ENCODE measurements at places on chromosomes 2 and 18.
A peak's percentile ranks its signal among the peaks of the same experiment; 100 is the strongest.

DNA sequence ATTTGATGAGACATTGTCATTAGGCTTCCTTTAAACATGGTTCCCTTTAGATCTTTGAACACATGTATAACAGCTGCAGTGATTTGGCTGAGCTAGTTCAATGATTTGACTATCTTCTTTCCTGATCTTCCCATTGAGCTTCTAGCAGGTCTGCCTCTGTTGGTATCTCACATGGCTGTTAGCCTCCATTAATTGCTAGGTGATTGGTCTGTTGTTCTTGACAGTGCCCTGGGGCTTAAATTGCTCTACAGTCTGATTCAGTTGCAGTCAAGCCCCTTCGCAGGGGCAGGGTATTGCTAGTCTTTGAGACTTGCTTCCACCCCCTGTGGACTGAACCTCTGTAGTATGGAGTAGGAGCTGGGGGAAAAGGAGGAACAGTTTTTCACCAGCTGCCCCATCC, 24.1 kb downstream of the SKA1 start:
- no peaks in the 10 kb centered on the region for H3K36me3 ChIP-seq
- H3K4me1 ChIP-seq: no peaks in the 10 kb centered on the region
- no peak for DNase-seq
- H3K4me3 ChIP-seq: no peak overlapping the region

DNA sequence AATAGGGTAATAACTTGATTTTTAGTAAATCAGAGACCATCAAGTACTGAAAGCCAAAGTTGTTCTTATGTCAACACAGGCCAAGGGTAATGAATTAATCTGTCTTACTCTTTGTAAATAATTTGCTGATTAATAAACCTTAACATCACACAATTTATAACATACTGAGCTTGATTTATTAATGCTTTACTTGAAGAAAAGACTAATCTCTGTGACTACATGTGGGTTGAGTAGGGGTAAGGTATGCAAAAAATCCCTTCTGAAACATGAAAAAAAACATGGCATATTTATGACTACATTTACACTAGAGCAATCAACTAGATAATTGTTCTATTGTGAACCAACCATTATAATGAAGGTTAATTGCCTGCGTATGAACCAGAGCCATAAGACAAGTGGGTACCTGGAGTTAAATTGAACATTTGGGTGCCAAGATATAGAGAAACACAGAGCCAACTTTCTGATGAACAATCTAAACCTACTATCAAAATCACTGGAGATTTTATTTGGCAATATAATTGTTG, 67.7 kb upstream of the GRB14 start:
- no peak for DNase-seq
- H3K4me3 ChIP-seq: no peak overlapping the region
- no peaks in the 10 kb centered on the region for H3K36me3 ChIP-seq

DNA sequence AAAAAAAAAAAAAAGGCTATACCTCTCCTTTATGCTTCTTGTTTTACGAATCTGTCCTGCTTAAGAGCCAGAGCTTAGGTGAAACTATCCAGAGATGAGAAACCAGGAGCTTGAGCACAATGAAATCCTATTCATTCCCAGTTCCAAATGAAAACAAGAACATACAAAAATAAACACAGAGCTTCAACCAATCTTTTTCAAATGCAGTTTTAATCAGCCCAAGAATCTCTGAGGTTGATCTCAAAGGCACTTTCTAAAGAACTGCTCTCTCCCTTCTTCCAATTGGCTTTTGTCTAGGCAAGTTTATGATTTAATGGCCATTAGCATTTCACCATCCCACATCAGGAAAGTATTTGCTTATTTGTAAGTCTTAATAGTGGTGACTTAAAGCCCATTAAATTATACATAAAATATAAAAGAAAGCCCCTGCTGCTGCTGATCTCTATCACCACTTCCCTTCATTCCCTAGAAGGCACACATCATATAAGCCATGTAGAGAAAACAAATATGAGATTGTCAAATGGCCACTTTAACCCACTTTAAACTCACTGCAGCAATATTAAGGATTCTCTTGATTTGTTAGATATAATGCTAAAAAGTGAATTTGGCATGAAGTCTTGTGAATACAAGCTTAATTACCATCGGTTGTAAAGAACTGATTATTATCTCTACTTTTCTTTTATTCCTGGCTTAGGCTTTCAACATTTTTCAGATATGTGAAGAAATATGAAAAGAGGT, 29.3 kb upstream of the SCN9A start:
- H3K27ac ChIP-seq: no peak overlapping the region
- H3K27me3 ChIP-seq: no peaks in the 10 kb centered on the region
- no peaks in the 10 kb centered on the region for H3K4me1 ChIP-seq

- no peaks in the 10 kb centered on the region for H3K27me3 ChIP-seq
- no peak overlapping the region for H3K4me3 ChIP-seq
- no peaks in the 10 kb centered on the region for H3K4me1 ChIP-seq
- no peaks in the 10 kb centered on the region for H3K36me3 ChIP-seq
- H3K27ac ChIP-seq: no peak overlapping the region
Measured at GRCh38 chr2:142347751-142348150, 216.9 kb upstream of the LRP1B start.

GRCh38 chr2:46257476-46257875, 39.7 kb upstream of the EPAS1 start:
- no peak for DNase-seq
- peaks cover 10% of the 10 kb centered on the region for H3K4me1 ChIP-seq
- H3K36me3 ChIP-seq: no peaks in the 10 kb centered on the region
- H3K4me3 ChIP-seq: no peak overlapping the region
- H3K27ac ChIP-seq: no peak overlapping the region
- H3K27me3 ChIP-seq: no peaks in the 10 kb centered on the region

DNA sequence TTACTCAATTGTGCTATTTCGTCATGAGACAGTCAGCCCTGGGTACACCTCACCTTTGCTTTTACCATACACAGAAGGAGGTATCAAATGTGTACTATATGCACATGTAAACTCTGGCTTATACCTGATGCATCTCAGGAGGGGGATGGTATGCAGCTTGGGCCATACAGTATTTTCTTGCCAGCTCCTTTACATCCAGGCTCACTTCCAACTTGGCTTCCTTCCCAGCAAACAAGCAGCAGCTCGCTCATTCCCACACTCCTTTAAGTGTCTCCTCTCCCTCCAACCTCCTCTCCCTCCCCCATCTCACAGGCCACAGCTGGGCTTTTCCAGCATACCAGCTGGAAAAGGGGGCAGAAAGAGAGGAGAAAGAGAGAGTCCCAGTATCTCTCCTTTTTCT, 9.6 kb downstream of the MARCHF4 start:
- no peaks in the 10 kb centered on the region for H3K4me1 ChIP-seq
- no peak overlapping the region for H3K4me3 ChIP-seq
- H3K36me3 ChIP-seq: no peaks in the 10 kb centered on the region
- peaks cover 4% of the 10 kb centered on the region for H3K27me3 ChIP-seq

- H3K27me3 ChIP-seq: no peaks in the 10 kb centered on the region
- no peaks in the 10 kb centered on the region for H3K36me3 ChIP-seq
Measured at GRCh38 chr18:64409511-64409910, 260.6 kb upstream of the LINC00305 start.

- no peak overlapping the region for H3K27ac ChIP-seq
- H3K4me3 ChIP-seq: no peak overlapping the region
- no peaks in the 10 kb centered on the region for H3K36me3 ChIP-seq
- DNase-seq: no peak
- H3K27me3 ChIP-seq: no peaks in the 10 kb centered on the region
- H3K4me1 ChIP-seq: no peaks in the 10 kb centered on the region
Measured at GRCh38 chr18:44041553-44041952, 639.1 kb upstream of the SETBP1 start.

DNA sequence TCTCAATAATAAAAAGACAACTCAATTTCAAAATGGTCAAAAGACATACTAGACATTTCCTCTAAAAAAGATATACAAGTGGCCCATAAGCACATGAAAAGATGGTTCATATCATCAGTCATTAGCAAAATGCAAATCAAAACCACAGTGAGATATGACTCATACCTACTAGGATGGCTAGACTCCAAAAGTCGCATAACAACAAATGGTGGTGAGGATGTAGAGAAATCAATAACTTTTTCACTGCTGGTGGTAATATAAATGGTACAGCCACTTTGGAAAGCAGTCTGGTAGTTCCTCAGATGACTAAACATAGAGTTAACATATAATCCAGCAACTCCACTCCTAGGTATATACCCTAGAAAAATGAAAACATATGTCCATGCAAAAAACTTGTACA, 242.3 kb upstream of the NOL4 start:
- H3K4me1 ChIP-seq: no peaks in the 10 kb centered on the region
- H3K36me3 ChIP-seq: no peaks in the 10 kb centered on the region
- H3K4me3 ChIP-seq: no peak overlapping the region
- no peak overlapping the region for H3K27ac ChIP-seq
- no peak for DNase-seq
- H3K27me3 ChIP-seq: no peaks in the 10 kb centered on the region

DNA sequence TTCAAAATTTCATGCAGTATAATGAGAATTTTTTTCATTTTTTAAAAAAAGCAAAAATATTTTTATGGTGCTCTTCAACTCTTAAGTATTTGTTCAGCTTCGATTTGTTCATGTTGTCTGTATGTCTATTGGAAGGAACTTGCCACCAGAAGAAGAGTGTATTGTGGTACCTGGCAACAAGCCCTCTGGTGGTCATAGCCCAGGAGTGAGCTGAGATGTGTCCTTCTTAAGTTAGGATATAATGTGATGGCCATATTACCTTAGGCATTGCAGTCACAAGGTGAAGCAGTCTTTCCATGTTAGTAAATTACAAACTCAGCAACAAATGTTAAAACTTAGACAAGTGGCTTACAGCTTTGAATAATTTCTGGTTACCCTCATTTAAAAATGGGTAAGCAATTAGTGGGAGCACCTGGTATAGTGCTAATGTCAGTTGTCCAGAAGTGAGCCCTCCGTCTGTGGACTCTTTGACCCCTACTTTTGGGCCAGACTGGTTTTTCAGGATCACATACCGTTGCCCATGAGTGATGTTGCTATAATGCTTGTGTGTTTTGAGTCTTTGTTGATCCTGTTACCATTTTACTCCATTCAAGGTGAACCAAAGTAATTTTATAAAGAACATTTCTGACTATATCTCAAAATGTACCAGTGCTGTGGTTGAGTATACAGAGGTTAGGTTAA, 57.4 kb downstream of the MYO1B start:
- peaks cover 7% of the 10 kb centered on the region for H3K4me1 ChIP-seq
- H3K27ac ChIP-seq: no peak overlapping the region
- no peak for DNase-seq
- peaks cover 2% of the 10 kb centered on the region for H3K36me3 ChIP-seq

- no peak overlapping the region for H3K4me3 ChIP-seq
- no peaks in the 10 kb centered on the region for H3K36me3 ChIP-seq
- no peaks in the 10 kb centered on the region for H3K4me1 ChIP-seq
- no peaks in the 10 kb centered on the region for H3K27me3 ChIP-seq
- H3K27ac ChIP-seq: no peak overlapping the region
Measured at GRCh38 chr2:238596571-238597551, 170.1 kb downstream of the ASB1 start.

GRCh38 chr2:227154986-227155774, 8.8 kb downstream of the COL4A4 start:
- H3K27ac ChIP-seq: no peak overlapping the region
- no peaks in the 10 kb centered on the region for H3K4me1 ChIP-seq
- DNase-seq: no peak
- H3K36me3 ChIP-seq: no peaks in the 10 kb centered on the region
- no peak overlapping the region for H3K4me3 ChIP-seq

GRCh38 chr2:10423400-10423774, 24.7 kb downstream of the ODC1 start:
- DNase-seq: no peak
- H3K36me3 ChIP-seq: peaks cover 45% of the 10 kb centered on the region
- H3K27ac ChIP-seq: no peak overlapping the region
- no peaks in the 10 kb centered on the region for H3K27me3 ChIP-seq
- no peak overlapping the region for H3K4me3 ChIP-seq
- H3K4me1 ChIP-seq: no peaks in the 10 kb centered on the region

DNA sequence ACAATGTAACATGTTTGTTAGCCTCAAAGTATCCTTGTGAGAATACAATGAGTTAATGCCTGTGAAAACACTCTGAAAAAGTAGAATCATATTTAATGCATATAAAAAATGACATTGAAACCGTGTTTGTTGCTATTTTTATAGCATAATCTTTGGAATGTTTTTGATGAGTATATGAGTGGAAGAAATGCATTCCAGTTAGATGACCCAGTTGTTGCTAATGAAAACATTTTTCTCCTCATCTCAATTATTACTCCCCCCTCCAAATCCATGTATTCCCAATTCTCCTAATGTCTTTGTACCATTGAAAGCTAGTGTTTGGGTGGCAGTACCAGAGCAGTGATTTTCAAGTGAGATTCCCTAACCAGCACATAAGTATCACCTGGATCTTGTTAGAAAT, 67.1 kb upstream of the DSEL start:
- H3K27ac ChIP-seq: no peak overlapping the region
- DNase-seq: no peak
- no peaks in the 10 kb centered on the region for H3K36me3 ChIP-seq

- no peak for DNase-seq
- H3K4me3 ChIP-seq: no peak overlapping the region
- H3K36me3 ChIP-seq: no peaks in the 10 kb centered on the region
- H3K27me3 ChIP-seq: peaks cover 33% of the 10 kb centered on the region
- peaks cover 13% of the 10 kb centered on the region for H3K4me1 ChIP-seq
Measured at GRCh38 chr2:230071421-230071820, 2.7 kb upstream of the SLC16A14 start.

- peaks cover 88% of the 10 kb centered on the region for H3K4me1 ChIP-seq
- no peaks in the 10 kb centered on the region for H3K36me3 ChIP-seq
- DNase-seq: peak; percentile 86
Measured at GRCh38 chr2:234425639-234426603, 71.0 kb downstream of the ARL4C start.

GRCh38 chr2:15561574-15562344, 625 bp upstream of the NBAS start:
- H3K27me3 ChIP-seq: no peaks in the 10 kb centered on the region
- no peaks in the 10 kb centered on the region for H3K36me3 ChIP-seq
- peaks cover 5% of the 10 kb centered on the region for H3K4me1 ChIP-seq
- H3K4me3 ChIP-seq: peak overlapping the region; percentile 83
- DNase-seq: peak; percentile 58
- peak overlapping the region; percentile 95 for H3K27ac ChIP-seq

GRCh38 chr2:203683932-203684556, 22.4 kb upstream of the CD28 start:
- no peaks in the 10 kb centered on the region for H3K27me3 ChIP-seq
- DNase-seq: no peak
- H3K4me1 ChIP-seq: peaks cover 4% of the 10 kb centered on the region
- H3K27ac ChIP-seq: no peak overlapping the region

- no peak for DNase-seq
- H3K27ac ChIP-seq: no peak overlapping the region
- peaks cover 2% of the 10 kb centered on the region for H3K27me3 ChIP-seq
- H3K4me1 ChIP-seq: no peaks in the 10 kb centered on the region
Measured at GRCh38 chr2:29216609-29216909, 101.3 kb downstream of the CLIP4 start.

- no peaks in the 10 kb centered on the region for H3K4me1 ChIP-seq
- DNase-seq: no peak
Measured at GRCh38 chr2:158211502-158211901, 109.8 kb downstream of the UPP2 start.

DNA sequence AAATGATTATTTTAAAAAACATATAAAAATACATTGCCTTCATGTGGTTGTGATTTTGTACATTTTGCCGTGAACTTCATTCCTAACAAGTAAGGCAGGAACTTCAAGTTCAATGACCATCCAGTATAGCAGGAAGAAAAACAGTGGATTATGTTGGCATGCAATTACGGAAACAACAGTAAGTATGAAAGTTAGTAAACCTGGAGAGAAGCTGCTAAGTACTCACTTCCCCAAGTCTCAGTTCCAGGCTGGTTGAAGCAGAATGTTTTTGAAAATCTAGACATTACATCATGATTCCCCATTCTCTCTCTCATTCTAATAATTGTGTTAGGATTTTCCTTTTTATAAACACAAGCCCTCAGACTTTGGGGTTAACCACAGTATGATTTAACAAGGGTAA, 987.1 kb upstream of the KLHL29 start:
- no peak for DNase-seq
- H3K4me3 ChIP-seq: no peak overlapping the region
- no peaks in the 10 kb centered on the region for H3K36me3 ChIP-seq
